Lung (tissue), 17 donors: ENCODE measurements at places on chromosomes 7 and 10. TPM values are rescaled to one million over a fixed set of nuclear protein-coding genes. Genes with fewer than 3 reads are reported as not detected.

- H3K36me3 ChIP-seq = no peaks in the 10 kb centered on the region
- peak; percentile 4 for DNase-seq
- no peak overlapping the region for H3K27ac ChIP-seq
- no peaks in the 10 kb centered on the region for H3K4me1 ChIP-seq
- no peak overlapping the region for H3K4me3 ChIP-seq
These were observed 7.7 kb upstream of the OPALIN start for GRCh38 chr10:96366508-96366907.

GRCh38 chr10:130226012-130226411 lies 89.8 kb downstream of the GLRX3 start:
- DNase-seq = no peak
- H3K27me3 ChIP-seq = peaks cover 3% of the 10 kb centered on the region
- H3K4me1 ChIP-seq = no peaks in the 10 kb centered on the region
- no peak overlapping the region for H3K4me3 ChIP-seq
- H3K36me3 ChIP-seq = no peaks in the 10 kb centered on the region
- H3K27ac ChIP-seq = no peak overlapping the region

- peaks cover 6% of the 10 kb centered on the region for H3K4me1 ChIP-seq
- H3K27me3 ChIP-seq = no peaks in the 10 kb centered on the region
- H3K4me3 ChIP-seq = no peak overlapping the region
- no peak for DNase-seq
- H3K27ac ChIP-seq = no peak overlapping the region
These were observed 321.1 kb upstream of the NPVF start for GRCh38 chr7:25549271-25549921.

- H3K4me3 ChIP-seq = no peak overlapping the region
- H3K27me3 ChIP-seq = no peaks in the 10 kb centered on the region
- DNase-seq = no peak
- peaks cover 4% of the 10 kb centered on the region for H3K36me3 ChIP-seq
These were observed 26.1 kb downstream of the ZFAND4 start for GRCh38 chr10:45646384-45647050.

BBIP1 gene
- 42.4 TPM for total RNA-seq

PHKG1 gene
- 1.8 TPM for total RNA-seq
